ENCODE measurements at places on chromosomes 7 and 10.
A peak's percentile ranks its signal among the peaks of the same experiment; 100 is the strongest.

- no peak for DNase-seq
Measured at GRCh38 chr10:49287689-49288340, 11.2 kb upstream of the C10orf71 start.

DNA sequence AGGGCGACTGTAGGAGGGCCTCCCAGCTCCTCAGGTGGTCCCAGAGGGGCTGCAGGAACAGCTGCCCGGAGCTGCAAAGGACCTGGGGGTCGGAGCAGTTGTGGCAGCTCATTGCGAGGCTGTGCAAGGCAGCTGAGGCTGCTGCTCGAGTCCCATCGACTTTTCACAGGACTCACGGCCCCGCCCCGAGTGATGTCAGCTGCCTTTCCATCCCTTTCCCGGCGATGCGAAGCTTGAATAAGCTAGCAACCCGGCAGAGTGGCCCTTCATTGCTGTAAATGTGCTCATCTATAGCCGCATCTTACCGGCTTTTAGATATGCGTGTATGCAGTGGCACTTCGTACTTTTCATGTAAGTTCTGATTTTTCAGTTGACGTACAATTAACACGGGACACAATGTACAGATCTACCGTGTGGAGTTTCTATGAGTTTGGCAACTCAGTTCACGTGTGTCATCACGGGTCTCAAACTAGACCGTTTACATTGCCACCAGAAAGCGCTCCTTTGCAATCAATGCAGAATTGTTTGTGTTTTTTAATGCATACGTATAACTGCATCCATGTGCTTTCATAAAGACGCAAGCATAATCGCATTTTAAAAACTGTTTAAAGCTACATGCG, at the start of gene CH25H:
TSS of gene CH25H (minus strand) at position 137 of the 620 bp plus-strand sequence. CDS start at position 112, 25 bp downstream.
- no peak for DNase-seq

DNA sequence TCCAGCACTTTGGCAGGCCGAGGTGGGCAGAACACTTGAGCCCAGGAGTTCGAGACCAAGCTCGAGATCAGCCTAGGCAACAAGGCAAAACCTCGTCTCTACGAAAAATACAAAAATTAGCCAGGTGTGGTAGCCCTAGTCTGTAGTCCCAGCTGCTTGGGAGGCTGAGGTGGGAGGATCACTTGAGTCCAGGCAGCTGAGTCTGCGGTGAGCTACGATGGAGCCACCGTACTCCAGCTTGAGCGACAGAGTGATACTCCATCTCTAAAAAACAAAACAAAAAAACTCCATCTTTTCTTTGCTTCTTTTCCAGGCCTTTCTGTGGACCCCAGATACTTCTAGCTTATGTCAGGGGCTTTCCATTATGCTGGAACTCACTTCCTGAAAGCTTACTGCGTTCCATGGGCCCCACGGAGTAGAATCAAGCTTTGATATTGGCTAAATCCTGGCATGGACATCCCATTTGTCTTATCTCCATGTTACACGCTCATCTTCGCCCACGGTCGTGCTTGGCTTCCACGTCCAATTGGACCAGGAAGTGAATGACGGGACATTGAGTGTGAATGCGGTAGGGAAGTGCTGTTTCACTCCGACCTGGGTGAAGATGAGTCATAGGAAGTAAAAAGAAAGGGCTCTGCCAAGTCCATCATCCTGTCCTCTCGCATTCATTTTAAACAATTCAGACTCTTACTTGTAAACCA, 45.7 kb downstream of the FAM171A1 start:
- DNase-seq, result no peak

- no peak for DNase-seq
Measured at GRCh38 chr7:21146642-21147423, 281.1 kb upstream of the SP4 start.

DNA sequence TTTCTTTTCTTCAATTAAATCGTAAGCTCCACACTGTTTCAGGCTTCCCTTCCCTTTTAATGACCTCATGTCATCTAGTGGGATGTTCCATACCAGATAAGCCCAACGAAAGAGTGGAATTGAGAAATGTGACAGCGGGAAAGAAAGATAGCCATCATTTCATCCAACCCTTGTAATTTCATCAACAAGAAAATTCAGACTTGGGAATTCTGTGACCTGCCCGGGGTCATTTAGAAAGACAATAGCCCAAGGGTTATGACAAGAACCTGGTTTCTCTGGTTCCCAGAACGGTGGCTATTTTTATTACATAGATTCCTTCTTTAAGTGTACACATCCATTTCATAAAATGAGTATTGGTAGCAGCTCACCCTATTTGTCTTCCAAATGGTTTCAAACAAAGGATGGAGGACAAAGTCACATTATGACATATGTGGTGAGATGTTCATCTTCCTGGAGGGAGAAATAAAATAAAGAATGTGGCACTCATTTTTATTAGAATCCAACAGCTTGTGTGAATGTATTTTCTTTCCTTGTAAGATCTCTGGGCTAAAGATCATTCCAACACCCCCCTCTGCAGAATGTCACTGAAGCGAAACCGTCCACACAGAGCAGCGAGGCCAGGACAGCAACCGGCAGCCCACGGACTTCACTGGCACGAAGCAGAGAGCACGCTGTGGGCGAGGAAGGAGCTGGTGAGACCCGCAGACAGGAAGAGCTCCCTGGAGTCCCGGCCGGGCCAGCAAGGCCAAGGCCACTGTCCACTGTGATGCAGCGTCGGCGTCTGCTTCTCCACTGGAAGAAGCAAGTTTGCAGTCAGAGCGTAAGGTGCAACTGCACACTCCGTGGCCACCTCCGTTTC, 199.9 kb downstream of the KLF6 start:
- DNase-seq, result no peak

DNA sequence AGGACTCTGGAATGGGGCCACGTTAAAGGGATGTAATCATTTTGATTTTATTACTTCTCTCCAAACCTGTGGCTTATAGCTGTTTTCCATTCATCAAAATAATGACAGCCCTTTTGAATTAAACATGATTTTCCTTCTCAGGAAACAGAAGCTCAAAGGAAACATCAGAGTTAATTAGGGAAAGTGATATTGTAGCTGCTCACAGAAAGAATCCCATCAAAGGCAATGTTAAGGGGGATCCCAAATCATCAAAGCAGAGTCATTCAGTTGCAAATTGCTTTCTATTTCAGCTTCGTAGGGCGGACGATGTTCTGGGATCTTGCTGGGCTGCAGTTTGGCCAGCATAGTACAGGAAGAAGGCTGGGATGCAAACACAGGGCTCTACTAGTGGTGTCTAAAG, 563.2 kb downstream of the CCSER2 start:
- DNase-seq, result no peak

DNA sequence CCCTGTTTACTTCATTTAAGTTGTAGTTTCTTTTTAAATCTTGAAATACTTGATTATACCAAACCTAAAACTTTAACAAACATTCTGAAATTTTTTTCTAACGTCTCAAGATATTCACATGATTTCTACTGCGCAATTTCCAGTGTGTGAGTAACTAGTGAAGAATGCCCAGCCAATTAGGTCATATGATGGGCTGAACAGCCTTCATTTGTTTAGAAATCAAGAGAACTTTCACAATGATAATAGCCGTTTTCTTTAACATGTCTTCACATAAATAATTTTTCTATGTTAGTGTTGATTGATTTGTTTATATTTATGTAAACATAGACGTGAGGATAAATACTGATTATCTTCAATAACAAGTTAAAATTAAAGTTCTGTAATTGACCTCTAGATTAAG, 21.8 kb downstream of the STAM start:
- no peak for DNase-seq

DNA sequence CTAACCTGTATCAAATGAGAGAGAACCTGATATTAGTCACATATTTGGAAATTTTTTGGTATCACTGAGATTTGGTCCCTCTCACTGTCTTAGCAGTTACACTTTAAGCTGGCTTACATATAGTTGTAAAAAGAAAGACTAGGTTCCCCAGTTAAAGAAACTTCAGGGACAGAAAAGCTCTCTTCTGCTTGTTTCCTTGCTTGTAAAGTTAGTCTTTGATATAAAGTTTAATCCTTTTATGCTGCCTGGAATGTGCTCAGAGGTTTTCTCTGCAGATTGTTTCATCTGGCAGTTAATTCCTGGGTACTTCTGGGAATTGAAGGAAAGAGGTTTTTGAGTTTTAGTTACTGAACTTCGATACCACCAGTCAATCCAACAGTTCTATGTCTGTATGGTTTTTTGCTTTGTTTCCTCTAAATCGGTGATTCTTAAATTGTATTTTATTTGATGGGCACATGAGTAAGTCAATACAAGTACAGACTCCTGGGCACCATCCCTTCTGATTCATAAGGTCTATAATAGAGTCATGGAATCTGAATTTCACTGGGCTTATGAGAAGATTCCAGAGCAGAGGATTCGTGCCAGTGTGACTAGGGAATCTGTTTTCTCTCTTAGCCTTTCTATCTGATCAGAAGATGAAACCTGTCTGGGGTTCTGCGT, 1080.9 kb upstream of the C7orf33 start:
- DNase-seq, result no peak

DNA sequence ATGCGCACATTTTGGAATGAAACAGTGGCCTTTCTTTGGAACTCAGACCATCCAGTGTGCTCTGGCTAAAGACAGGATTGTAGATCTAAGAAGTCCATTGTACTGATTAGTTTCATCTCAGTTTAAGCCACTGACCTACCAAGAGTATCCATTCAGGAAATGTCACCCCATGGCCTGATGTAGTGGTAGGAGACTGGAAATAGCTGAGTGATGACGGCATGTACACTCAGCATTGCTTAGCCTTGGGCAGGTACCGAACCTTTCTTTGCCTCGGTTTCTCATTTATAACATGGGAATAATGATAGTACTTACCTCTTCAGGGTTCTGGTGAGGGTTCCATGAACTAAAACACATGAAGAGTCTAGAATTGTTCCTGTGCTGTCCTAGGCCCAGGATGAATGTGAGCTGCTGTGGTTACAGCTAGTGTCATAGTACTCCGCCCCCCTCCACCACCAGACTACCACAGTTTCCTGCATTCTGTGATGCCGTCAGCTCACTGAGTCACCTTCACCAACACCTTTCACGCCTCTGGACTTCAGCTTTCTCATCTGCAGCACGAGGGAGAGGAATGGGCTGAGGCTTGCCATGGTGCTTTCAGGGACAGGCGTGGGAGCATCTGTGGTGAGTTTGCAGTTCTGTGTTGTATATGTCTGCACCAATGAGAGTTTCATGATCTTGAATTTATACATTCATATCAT, 484.0 kb upstream of the GALNT17 start:
- DNase-seq, result peak; percentile 40
